H1 (cell line): ENCODE measurements at places on chromosomes 7 and 10. TPM values are rescaled to one million over a fixed set of nuclear protein-coding genes. Genes with fewer than 3 reads are reported as not detected.

The VSTM2A gene
- 0.58 and 0.77 TPM in 2 replicates for total RNA-seq

- H3K27me3 ChIP-seq: no peaks in the 10 kb centered on the region
- DNase-seq: no peak
These were observed 2.0 kb downstream of the AGAP3 start for GRCh38 chr7:151088019-151088855.

- peak; percentile 71 for DNase-seq
- H3K27ac ChIP-seq: no peak overlapping the region
- H3K4me1 ChIP-seq: no peaks in the 10 kb centered on the region
- H3K27me3 ChIP-seq: no peaks in the 10 kb centered on the region
- H3K36me3 ChIP-seq: no peaks in the 10 kb centered on the region
These were observed 100.2 kb downstream of the COL13A1 start for GRCh38 chr10:69901628-69902505.

The CTAGE6 gene
- 0.13 TPM in 1 of 2 replicates, not detected in the other for total RNA-seq

The OR6B1 gene
- not detected in 2 replicates for total RNA-seq

The SEMA3C gene
- 0.98 and 1.4 TPM in 2 replicates for total RNA-seq

The CPXM2 gene
- 2.5 and 2.9 TPM in 2 replicates for total RNA-seq

GRCh38 chr7:116650436-116650835 lies 21.6 kb upstream of the MET start:
- H3K4me1 ChIP-seq: no peaks in the 10 kb centered on the region
- H3K27me3 ChIP-seq: no peaks in the 10 kb centered on the region
- no peak overlapping the region for H3K4me3 ChIP-seq
- no peaks in the 10 kb centered on the region for H3K36me3 ChIP-seq
- no peak overlapping the region for H3K27ac ChIP-seq
- DNase-seq: no peak

The RELN gene
- 0.02 and 0.07 TPM in 2 replicates for total RNA-seq

The LBX1 gene
- total RNA-seq: not detected in 2 replicates

DNA sequence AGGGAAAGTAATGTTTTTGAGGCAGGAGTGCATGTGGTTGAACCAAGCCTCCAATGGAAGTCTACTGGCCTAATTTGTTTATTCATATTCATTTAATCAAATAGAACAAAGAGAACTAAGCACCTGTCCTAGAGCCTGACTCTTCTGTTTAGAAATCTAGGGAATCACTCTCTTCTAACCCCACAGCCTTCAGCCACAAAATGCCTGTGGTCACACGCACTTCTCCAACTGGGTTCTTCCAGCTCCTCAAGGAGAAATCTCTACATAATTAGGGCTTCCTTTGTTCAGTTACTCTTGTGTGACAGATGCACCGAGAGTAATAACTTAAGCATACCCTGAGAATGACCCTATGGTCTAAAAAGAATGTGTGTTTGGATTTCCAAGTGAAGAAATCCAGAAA lies 133.7 kb upstream of the NAMPT start:
- no peaks in the 10 kb centered on the region for H3K27me3 ChIP-seq
- H3K36me3 ChIP-seq: no peaks in the 10 kb centered on the region
- no peak for DNase-seq
- H3K4me1 ChIP-seq: no peaks in the 10 kb centered on the region

The GCK gene
- 4.1 and 4.9 TPM in 2 replicates for total RNA-seq

DNA sequence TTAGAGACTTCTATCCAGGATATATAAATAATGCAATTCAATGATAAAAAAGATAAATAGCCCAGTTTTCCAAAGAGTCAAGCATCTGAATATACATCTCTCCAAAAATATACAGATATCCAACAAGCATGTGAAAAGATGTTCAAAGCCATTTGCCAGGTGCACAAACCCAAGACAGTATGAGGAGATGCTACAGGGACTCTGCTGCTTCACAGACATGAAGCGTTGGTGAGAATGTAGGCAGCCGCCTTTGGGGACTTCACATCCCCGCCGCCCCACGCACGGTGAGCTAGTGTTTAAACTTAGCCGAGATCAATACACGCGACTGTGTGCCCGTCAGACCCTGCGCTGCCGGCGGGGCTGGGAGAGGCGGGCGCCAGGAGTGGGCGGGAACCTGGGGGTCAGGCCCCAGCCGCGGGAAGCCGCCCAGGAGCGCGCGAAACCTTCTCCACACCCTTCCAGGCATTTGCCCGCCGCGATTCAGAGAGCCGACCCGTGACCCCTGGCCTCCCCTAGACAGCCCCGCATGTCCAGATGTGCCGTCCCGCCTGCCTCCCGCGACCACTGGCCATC lies 927 bp upstream of the ALOX5 start:
- peaks cover 8% of the 10 kb centered on the region for H3K27me3 ChIP-seq
- H3K27ac ChIP-seq: no peak overlapping the region
- H3K4me1 ChIP-seq: peaks cover 6% of the 10 kb centered on the region
- no peaks in the 10 kb centered on the region for H3K36me3 ChIP-seq

DNA sequence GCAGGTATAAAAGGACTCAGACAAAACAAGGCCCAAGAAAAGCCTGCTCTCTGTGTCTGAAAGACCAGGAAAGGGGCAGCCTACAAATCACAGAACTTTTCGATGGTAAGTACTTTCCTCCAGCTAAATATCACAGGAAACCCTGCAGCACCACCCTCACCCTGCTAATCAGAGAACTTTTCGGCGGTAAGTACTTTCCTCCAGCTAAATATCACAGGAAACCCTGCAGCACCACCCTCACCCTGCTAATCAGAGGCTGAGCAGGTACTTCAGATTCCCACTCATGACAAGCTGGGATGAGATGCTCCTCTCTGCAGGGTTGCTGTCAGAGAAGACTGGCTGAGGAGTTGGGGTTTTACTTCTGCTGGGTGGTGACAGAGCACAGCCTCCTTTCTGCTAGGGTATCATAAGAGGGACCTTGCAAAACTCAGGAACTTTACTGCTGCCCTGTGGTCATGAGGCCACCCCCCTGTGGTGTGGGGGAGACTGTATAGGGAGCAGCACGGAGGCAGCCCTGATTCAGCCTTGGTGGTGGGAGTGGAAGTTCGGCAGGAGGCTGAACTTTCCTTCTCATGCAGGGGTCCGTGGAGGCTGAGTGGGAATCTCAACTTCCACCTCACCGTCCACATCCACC lies 7.2 kb downstream of the WDR37 start:
- no peak overlapping the region for H3K4me3 ChIP-seq
- no peaks in the 10 kb centered on the region for H3K27me3 ChIP-seq
- DNase-seq: no peak
- H3K4me1 ChIP-seq: no peaks in the 10 kb centered on the region
- H3K27ac ChIP-seq: no peak overlapping the region

The JCAD gene
- total RNA-seq: 2.9 and 5.2 TPM in 2 replicates

- no peaks in the 10 kb centered on the region for H3K27me3 ChIP-seq
These were observed 127.6 kb downstream of the DLG5 start for GRCh38 chr10:77798940-77799339.

GRCh38 chr10:78402591-78402990 lies 368.9 kb downstream of the RPS24 start:
- H3K27me3 ChIP-seq: no peaks in the 10 kb centered on the region
- no peaks in the 10 kb centered on the region for H3K36me3 ChIP-seq
- DNase-seq: no peak
- peaks cover 16% of the 10 kb centered on the region for H3K4me1 ChIP-seq
- H3K4me3 ChIP-seq: no peak overlapping the region
- no peak overlapping the region for H3K27ac ChIP-seq

GRCh38 chr10:69037489-69037888 lies 48.9 kb downstream of the KIFBP start:
- H3K4me3 ChIP-seq: no peak overlapping the region
- DNase-seq: no peak
- no peaks in the 10 kb centered on the region for H3K4me1 ChIP-seq
- H3K36me3 ChIP-seq: no peaks in the 10 kb centered on the region

- peaks cover 6% of the 10 kb centered on the region for H3K4me1 ChIP-seq
- no peaks in the 10 kb centered on the region for H3K27me3 ChIP-seq
- DNase-seq: no peak
- H3K36me3 ChIP-seq: no peaks in the 10 kb centered on the region
- no peak overlapping the region for H3K4me3 ChIP-seq
These were observed 8.1 kb downstream of the CRYGN start for GRCh38 chr7:151431768-151432311.

The CYP3A5 gene
- not detected in 2 replicates for total RNA-seq

The CD36 gene
- 0.60 and 1.5 TPM in 2 replicates for total RNA-seq

DNA sequence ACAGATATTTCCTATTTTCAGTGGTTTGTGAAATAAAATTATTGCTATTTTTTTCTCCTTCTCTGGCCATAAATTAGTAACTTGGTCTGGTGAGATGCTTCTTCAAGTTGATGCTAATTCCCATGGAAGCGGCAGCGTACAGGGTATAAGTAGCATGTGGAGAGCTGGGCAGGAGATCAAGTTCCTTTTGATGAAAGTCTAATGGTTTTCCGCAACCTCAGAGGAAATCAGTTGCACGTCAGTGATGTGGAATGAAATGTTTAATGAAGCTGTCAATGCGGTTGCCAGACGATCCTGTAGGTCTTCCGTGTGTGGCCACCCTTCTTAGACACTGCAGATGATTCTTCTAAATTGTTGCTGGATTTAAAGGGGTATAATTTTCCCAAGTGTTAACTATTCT lies 236.4 kb upstream of the GRM3 start:
- H3K36me3 ChIP-seq: no peaks in the 10 kb centered on the region
- no peak overlapping the region for H3K27ac ChIP-seq
- no peak overlapping the region for H3K4me3 ChIP-seq

The INA gene
- 17.4 and 18.1 TPM in 2 replicates for total RNA-seq

- H3K27ac ChIP-seq: no peak overlapping the region
- no peak for DNase-seq
- H3K36me3 ChIP-seq: no peaks in the 10 kb centered on the region
- no peaks in the 10 kb centered on the region for H3K27me3 ChIP-seq
- no peak overlapping the region for H3K4me3 ChIP-seq
These were observed 27.1 kb downstream of the ATXN7L1 start for GRCh38 chr7:105849122-105849855.

GRCh38 chr10:88028072-88028471 lies 164.6 kb downstream of the PTEN start:
- no peaks in the 10 kb centered on the region for H3K27me3 ChIP-seq
- DNase-seq: no peak
- 0 out of 2 replicates have a peak, but pooled peaks cover 2% of the 10 kb centered on the region for H3K4me1 ChIP-seq
- no peak overlapping the region for H3K27ac ChIP-seq
- H3K36me3 ChIP-seq: no peaks in the 10 kb centered on the region

GRCh38 chr7:4880218-4880617 lies 3.3 kb downstream of the RADIL start:
- H3K36me3 ChIP-seq: no peaks in the 10 kb centered on the region
- no peak for DNase-seq
- no peaks in the 10 kb centered on the region for H3K27me3 ChIP-seq
- no peak overlapping the region for H3K4me3 ChIP-seq

DNA sequence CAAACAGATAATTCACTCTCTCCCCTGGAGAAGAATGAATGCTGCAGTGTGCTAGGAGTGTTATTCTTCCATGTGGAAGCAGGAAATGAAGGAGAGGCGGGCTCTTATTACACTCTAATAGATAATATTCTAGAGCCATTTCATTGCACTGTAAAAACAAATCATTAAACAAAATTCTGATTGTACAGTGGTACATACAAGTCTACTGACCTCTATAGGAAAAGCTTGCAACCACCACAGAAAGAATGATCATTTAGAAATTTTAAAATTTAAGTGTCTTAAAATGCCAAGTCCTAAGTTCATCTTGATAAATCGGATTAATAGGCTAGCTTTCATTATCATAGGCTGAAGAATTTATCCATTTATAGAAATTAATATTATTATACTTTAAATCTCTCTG lies 960.3 kb upstream of the LRRN3 start:
- DNase-seq: no peak
- no peaks in the 10 kb centered on the region for H3K27me3 ChIP-seq
- H3K4me3 ChIP-seq: no peak overlapping the region
- no peak overlapping the region for H3K27ac ChIP-seq
- no peaks in the 10 kb centered on the region for H3K36me3 ChIP-seq

The CCDC146 gene
- total RNA-seq: 0.63 and 2.4 TPM in 2 replicates

The FAM25C gene
- total RNA-seq: not detected in 2 replicates

The MAPK8 gene
- total RNA-seq: 70.7 and 71.3 TPM in 2 replicates

GRCh38 chr7:103048833-103049232 lies 25.8 kb downstream of the FBXL13 start:
- H3K27ac ChIP-seq: no peak overlapping the region
- H3K27me3 ChIP-seq: no peaks in the 10 kb centered on the region
- H3K4me3 ChIP-seq: no peak overlapping the region
- no peaks in the 10 kb centered on the region for H3K4me1 ChIP-seq

The PHYHIPL gene
- total RNA-seq: 0.33 and 0.48 TPM in 2 replicates

The ZPBP gene
- not detected in 2 replicates for total RNA-seq

DNA sequence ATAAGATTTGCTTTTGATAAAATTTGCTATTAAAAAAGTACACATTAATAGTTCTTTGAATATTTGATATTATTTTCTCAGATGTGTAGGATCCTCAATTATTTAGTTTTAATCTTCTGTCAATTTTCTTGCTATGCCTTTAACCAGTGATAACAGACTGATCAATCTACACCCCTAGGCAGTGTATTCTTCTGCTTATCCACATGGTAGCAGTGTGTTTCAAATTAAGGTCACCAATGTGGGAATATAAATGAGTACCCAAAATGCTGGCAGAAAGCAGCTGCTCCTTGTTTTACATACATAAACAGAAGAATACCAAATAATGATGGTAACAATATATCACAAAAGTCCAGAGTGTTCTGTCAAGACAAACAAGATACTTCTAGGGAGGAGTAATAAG lies 87.0 kb downstream of the SKAP2 start:
- no peaks in the 10 kb centered on the region for H3K4me1 ChIP-seq
- no peak overlapping the region for H3K27ac ChIP-seq
- no peak for DNase-seq
- H3K27me3 ChIP-seq: no peaks in the 10 kb centered on the region

The CCAR1 gene
- total RNA-seq: 111 TPM in 2 replicates

The PDAP1 gene
- 169 and 174 TPM in 2 replicates for total RNA-seq

DNA sequence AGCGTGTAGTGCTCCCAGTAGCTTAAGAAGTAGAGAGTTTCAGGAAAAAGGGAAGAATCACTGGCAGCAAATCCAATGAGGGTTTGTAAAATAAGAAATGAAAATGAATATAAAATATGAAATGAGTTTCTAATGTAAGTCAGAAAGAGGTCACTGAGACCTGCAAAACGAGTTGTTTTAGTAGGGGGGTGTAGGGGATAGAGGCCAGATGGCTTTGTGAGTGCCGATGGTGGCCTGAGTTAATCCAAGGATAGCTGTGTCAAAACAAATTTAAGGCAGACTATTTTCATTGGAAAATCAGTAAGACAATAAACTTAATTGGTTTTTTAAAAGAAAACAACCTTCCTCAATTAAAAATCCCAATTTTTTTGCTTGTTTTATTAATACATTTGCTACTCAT lies 745 bp upstream of the ASB15 start:
- H3K27me3 ChIP-seq: no peaks in the 10 kb centered on the region
- no peak for DNase-seq
- no peak overlapping the region for H3K4me3 ChIP-seq
- H3K36me3 ChIP-seq: no peaks in the 10 kb centered on the region

The PRLHR gene
- total RNA-seq: not detected in 2 replicates
